ENCODE measurements at places on chromosomes 5 and 9.

- no peak for DNase-seq
These were observed 16.4 kb downstream of the TENT4A start for GRCh38 chr5:6729386-6730310.

- no peak for DNase-seq
These were observed 166.7 kb downstream of the ZDHHC21 start for GRCh38 chr9:14526504-14526903.

GRCh38 chr5:89878140-89879132 lies 531.1 kb downstream of the CETN3 start:
- no peak for DNase-seq

- no peak for DNase-seq
These were observed 11.7 kb downstream of the TSPAN17 start for GRCh38 chr5:176658817-176659511.

- DNase-seq = no peak
These were observed 104.4 kb downstream of the C5orf15 start for GRCh38 chr5:133863857-133864585.

- DNase-seq = no peak
These were observed 181.6 kb upstream of the TLE4 start for GRCh38 chr9:79390077-79390698.

- no peak for DNase-seq
These were observed 128.8 kb upstream of the MAP3K1 start for GRCh38 chr5:56686337-56687195.

DNA sequence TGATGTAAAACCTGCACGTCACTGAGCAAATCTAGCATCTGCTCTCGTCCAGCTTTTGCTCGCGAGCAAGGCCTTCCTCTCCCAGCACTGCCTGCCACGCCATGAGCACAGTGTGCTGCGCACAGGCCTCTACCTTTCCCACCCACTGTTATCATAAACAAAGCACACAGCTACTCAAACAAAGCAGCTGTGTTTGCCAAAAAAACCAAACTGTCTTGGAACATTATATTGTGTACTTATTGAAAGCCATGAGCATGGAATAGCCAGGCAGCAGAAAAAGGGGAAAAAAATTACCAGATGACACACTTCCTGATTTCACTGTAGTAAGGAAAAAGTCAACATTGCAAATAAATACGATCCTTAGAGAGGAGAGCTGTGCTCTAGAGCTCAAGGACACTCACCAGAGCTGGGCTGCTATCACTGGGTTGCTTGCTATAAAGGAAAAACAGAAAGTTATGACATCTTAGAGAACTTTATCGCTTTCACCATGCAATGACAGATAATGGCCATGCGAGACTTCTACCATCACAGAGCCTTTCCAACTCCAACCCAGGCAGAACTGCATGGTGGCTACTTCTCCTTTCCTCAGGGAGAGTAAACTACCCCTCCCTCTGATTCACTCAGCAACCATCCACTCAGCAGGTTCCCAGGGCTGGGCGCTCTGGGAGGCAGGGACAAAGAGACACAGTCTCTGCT lies 69.6 kb downstream of the EPB41L4B start:
- no peak for DNase-seq

DNA sequence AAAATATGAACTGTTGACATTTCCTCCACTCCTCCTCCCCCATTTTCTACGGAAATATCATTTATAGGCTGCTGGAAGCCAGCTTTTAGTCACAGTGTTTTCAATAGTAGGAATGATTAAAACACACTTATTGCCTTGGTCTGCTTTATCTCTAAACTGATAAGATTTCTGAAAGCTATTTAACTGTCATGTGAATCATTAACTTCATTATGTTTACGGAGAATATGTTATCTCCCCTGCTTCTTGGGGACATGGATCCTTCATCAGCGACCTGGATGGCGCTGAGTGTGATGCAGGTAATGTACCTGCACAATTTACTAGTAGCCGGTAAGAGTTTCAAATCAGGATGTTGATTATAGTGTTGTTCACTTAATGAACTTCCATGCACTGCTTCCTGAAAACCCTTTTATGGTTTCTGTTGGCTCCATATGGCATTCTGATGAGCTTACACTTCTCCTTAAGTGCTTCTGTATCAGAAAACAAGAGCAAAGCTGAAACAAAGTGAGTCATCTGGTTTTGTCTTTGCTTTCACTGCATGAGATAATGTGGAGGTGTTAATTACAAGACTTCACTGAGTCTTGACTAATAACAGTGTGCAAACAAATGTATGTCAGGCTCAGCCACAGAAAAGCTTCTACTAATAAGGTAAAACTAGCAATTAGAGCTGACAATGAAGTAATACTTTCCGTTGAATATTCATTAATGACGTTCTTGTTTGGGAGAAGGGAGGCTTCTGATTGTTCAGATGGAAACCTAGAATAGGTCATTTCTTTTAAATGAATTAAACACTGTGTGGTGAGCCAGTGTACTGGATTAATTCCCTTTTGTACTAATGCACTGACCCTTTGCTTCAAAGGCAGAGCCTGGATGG lies 162.4 kb upstream of the ZNF608 start:
- DNase-seq = no peak

GRCh38 chr9:110939047-110939446 lies 99.2 kb downstream of the LPAR1 start:
- DNase-seq = no peak

- no peak for DNase-seq
These were observed 13.5 kb downstream of the NFIL3 start for GRCh38 chr9:91410161-91410560.

GRCh38 chr5:109739741-109740728 lies 50.3 kb downstream of the MAN2A1 start:
- no peak for DNase-seq

DNA sequence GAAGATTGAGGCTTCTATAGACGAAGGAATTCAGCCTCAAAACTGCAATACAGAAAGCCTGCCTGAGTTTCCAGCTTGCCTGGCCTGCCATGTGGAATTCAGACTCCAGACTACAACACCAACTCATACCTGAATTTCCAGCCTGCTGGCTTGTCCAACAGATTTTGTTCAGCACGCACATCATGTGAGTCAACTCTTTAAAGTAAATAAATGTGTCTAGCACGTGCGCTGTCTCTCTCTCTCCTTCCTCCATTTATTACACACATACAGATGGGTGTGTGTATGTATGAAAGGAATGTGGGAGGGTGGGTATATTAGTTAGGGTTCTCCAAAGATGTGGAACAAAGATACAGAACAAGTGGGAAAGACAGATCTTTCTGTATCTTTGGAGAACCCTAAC lies 82.4 kb upstream of the TAS2R1 start:
- no peak for DNase-seq

- no peak for DNase-seq
These were observed 33.3 kb downstream of the PUM3 start for GRCh38 chr9:2810420-2811075.
